Dermis blood vessel endothelial cell (primary cell): ENCODE measurements at places on chromosomes 5 and 9.
A peak's percentile ranks its signal among the peaks of the same experiment; 100 is the strongest.

DNA sequence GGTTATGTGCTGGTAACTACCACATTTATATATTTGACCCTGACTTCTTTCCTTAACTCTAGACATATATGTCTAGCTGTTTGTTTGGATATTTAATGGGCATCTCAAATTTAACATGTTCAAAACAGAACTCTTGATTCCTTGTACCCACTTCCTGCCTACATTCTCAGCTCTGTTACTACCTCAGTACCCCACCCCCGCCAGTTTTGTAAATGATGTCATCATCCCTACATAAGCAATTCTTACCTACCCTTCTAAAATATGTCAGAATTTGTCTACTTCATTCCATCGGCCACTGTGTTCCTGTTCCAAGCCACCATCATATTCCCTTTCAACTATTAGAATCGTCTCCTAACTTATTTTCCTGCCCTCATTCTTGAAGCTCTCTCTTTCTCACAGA, 4.8 kb downstream of the RAD50 start:
- no peak for DNase-seq

GRCh38 chr5:108251350-108251749, 130.5 kb downstream of the FBXL17 start:
- peak; percentile 61 for DNase-seq

- DNase-seq, result no peak
Measured at GRCh38 chr9:14939378-14939777, 29.1 kb upstream of the FREM1 start.

- no peak for DNase-seq
Measured at GRCh38 chr5:159781626-159782157, 134.6 kb upstream of the ADRA1B start.

GRCh38 chr5:150860246-150860821, 14.0 kb downstream of the IRGM start:
- DNase-seq, result no peak

- DNase-seq, result peak; percentile 45
Measured at GRCh38 chr5:142904416-142904815, 134.2 kb downstream of the ARHGAP26 start.

- DNase-seq, result peak; percentile 65
Measured at GRCh38 chr9:94086486-94087345, 2.5 kb downstream of the PTPDC1 start.

DNA sequence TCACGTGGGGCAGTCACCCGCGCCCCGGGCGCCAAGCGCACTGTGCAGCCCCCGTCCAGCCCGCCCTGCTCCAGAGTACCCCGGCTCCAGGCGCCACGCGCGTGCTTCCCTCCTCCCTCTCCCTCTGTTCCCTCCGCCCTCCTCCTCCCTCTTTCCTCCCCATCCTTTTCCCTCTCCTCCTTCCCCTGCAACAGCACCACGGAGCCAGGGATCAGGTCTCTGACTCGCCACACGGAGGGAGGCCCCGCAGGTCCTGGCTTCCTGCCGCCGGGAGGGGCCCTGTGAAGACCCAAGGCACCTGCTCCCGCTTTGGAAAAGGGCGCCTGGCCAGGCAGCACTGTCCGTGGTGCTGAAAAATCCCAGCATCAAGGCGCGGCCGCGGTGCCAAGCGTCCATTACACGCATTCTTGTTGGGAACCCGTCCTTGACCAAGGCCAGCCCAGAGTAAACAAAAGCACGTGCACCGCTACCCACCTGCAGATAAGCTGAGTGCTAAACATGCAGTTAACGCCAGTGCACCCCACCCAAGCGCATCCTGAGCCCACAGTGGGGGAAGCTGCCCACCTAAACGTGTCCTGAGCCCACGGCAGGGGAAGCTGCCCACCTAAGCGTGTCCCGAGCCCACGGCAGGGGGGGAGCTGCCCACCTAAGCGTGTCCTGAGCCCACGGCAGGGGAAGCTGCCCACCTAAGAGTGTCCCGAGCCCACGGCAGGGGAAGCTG, 21.7 kb downstream of the SLC6A18 start:
- peak; percentile 62 for DNase-seq

- DNase-seq, result no peak
Measured at GRCh38 chr9:136578915-136579649, 33.2 kb upstream of the NOTCH1 start.

DNA sequence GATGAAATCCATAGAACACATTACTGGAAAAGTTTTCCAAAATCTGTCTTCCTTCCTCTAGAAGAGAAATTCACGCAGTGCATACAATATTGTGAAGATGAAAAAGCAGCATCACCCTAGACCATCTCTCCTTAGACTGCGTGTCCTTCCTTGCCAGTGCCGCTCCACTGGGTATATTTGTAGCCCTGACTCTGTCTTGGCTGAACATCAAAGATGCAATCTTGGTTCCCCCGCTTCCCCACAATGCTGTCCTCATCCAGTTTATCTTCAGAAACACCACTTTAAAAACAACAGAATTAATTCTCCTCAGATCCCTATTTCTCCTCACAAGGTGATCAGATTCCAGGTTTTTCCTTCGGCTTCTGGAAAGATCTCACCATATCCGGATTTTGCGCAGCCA, 53.9 kb downstream of the ROR2 start:
- no peak for DNase-seq

- no peak for DNase-seq
Measured at GRCh38 chr9:129814432-129815223, 9.3 kb downstream of the TOR1A start.

DNA sequence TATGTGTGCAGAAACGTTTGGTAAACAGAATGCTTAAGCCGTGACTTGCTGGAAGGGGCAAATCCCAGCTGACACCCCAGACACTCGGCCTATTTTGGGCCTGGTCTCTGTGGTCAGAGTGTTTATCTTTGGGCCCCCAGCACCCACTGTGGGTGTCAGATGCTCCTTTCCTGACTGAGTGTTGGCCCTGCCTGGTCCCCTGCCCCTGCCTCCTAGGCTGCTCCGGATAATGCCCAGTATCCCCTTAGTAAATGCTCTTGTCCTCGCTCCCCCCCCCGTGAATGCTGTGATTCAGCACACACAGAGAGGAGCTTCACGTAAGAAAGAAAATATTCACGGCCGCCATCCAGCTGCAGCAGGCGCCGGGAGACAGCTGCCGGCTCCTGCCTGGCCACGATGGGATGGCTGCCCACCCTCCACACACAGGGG, 11.3 kb upstream of the ANGPTL2 start:
- no peak for DNase-seq

DNA sequence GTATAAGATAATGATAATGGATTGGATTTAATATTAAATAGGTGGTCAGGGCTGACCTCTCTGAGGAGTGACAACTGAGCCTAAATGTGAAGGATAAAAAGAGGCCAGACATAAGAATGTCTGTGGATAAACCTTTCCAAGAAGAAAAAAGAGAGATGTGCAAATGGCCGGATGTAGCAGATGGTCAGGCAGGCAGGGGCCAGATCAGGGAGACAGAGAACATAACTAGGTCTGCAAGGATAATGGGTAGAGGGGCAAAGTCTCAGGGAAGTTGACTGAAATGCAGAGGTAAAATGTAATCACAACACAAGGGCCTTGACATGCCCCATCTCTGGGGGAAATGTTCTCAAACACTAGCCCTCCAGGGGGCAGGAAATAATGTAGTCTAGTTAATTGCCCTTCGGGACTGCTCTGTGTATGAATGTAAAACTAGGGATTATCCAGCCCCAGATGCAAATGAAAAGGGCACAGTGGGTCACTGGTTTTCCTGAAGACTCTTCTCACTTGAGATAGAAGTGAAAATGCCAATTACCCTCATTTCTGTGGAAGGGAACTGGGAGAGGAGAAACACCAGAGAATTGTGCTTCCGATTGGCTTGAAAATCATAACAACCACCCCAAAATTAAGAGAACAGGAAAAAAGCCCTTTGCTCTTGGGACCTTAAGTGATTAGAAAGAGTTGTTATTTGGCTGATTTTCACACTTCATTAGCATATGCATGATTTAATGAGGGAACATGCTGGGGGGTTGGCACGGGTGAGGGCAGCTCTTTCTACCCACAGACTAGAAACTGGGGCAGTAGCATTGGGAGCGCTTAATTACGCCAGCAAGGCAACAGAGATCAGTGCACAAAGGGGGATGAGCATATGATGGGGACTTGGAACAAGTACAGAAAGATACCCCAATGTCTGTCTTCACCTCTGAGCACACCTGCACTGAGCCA, 88.6 kb downstream of the PPP2R2B start:
- DNase-seq, result no peak

- DNase-seq, result no peak
Measured at GRCh38 chr5:177995691-177996595, at the start of gene PROP1. TSS of gene PROP1 (minus strand) at chr5:177996242. CDS start at chr5:177995933, 309 bp downstream.

DNA sequence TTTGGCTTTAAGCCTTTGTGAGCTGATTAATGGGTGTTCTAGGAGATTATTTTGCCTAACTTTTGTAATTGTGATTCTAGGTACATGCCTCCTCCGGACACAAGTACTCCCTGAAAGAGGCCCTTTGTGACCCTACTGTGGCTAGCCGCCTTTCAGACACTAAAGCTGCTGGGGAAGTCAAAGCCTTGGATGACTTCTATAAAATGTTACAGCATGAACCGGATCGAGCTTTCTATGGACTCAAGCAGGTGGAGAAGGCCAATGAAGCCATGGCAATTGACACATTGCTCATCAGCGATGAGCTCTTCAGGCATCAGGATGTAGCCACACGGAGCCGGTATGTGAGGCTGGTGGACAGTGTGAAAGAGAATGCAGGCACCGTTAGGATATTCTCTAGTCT, 13.6 kb downstream of the ITGA1 start:
- DNase-seq, result peak; percentile 38

DNA sequence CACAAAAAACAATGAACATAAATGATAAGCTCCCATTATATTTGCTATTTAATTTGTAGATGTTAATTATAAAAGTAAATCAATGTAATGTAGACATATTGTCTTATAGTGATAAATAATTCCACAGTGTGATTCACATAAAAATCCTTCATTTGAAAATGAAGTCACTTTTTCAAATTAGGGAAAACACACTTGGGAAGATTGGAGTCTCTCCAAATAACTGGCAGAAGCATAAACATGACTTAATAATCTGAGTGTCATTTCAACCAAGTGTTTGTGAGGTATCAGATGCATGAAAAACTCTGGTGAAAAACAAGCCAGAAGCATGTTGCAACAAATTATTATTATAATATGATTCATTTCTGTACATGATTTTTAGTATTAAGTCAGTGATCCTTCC, 102.2 kb downstream of the CETN3 start:
- no peak for DNase-seq

DNA sequence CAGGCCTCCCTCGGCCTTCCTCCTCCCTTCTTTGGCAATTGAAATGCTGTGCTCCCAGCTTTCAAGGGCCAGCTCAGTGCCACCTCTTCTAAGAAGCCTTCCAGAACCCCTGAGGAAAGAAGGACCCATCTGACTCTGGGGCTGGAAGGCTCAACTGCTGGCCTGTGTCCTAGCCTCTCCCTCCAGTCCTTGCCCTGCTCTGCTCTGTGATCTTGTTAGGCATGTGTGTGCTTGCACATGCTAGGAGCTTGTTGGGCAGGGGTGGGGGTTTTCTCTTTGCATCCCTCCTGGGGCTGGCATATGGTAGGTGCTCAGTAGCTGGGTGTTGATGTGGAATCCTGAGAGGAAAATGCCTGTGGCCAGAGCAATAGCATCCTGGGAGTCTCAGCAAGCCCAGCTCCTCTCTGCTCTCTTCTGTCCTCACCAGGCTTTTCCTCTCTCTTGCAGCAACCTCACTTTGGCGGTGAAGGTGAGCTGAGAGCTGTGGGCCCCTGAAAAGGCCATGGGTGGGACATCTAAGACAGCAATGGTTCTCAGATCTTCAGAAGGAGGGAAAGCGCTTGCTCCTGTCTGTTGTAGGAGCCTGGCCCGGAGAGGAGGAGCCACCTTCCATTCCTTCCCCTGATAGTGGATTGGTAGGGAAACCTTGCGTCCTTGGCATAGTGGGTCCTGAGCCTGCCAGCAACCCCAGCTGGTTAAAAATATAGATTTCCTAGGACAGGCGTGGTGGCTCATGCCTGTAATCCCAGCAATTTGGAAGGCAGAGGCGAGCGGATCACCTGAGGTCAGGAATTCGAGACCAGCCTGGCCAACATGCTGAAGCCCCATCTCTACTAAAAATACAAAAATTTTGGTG, 9.9 kb downstream of the DOLK start:
- no peak for DNase-seq
